ENCODE measurements at places on chromosomes 2 and 18. TPM values are rescaled to one million over a fixed set of nuclear protein-coding genes. Genes with fewer than 3 reads are reported as not detected.

The AAMP gene
- 58.2 TPM for total RNA-seq

The CEP76 gene
- 4.0 TPM for total RNA-seq

The CD8B2 gene
- total RNA-seq: not detected

- DNase-seq: no peak
Measured at GRCh38 chr2:234682492-234683228, 185.8 kb upstream of the ARL4C start.

DNA sequence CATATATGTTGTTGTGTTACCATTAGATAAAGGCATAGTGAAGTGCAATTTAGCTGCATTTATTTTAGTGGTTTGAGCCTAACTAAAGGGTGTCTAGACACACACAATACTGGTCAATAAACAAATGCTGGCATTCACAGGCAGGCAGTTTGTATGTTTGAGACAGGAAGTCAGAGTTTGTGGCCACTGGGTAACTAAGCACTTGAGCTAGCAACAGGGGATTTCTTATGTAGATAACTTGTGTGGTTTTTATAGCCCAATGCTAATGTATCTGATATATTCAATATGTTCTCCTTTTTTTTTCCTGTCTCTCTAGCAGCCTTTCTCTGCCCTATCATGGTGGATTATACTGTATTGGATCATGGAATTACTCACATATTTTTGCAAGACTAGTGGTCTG, 38.1 kb downstream of the LRRTM4 start:
- DNase-seq: no peak

DNA sequence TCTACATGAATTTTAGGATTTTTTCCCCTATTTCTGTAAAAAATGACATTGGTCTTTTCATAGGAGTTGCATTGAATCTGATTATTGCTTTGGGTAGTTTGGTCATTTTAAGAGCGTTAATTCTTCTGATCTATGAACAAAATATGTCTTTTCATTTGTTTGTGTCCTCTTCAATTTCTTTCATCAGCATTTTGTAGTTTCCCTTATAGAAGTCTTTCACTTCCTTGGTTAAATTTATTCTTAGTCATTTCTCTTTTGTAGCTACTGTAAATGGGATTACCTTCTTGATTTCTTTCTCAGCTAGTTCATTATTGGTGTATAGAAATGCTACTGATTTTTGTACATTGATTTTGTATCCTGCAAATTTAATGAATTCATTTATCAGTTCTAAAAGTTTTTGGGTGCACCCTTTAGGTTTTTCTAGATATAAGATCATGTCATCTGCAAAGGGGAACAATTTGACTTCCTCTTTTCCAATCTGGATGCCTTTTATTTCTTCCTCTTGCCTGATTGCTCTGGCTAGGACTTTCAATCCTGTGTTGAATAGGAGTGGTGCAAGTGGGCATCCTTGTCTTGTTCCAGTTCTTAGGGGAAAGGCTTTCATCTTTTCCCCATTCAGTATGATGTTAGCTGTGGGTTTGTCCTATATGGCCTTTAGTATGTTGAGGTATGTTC, 36.6 kb upstream of the AAK1 start:
- DNase-seq: no peak

GRCh38 chr2:163389838-163390237, 346.0 kb downstream of the FIGN start:
- no peak for DNase-seq

DNA sequence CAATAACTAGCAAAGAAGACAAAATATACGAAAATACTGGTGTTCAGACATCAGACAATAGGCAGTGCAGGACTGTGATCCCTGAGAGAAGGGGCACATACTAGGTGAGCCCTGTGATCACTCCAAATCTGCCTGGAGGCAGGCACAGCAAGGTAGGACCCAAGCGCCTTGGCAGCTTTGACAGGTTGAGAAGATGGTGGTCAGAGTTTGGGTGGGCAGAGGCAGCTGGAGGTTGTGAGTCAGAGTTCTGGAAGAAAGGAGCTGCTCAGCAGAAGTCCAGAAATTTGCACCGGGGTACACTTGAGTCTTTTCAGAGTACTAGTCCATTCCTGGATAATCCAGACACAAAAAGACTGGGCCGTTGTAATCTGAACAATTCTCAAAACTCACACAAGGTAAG, 14.0 kb downstream of the KIF1A start:
- no peak for DNase-seq

GRCh38 chr2:132517386-132517785, 100.8 kb downstream of the GPR39 start:
- no peak for DNase-seq

DNA sequence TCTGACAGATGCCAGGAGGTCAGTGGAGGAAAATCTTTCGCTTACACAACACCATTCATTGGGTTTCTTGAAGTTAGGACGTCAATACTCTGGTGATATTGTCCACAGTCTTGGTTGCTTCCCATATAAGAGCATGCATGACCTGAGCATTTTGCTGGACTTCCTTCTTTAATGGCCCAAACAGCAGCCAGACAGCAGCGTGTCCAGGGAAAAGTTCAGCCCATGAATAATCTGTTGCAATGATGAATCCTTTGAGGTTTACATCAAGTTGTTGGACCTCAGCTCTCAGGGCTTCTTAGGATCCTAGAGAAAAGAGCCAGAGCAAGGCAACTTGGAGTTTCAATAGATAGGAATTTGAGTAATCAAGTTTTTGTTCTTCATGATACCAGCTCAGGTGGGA, 155.6 kb upstream of the MGAT5 start:
- DNase-seq: no peak

DNA sequence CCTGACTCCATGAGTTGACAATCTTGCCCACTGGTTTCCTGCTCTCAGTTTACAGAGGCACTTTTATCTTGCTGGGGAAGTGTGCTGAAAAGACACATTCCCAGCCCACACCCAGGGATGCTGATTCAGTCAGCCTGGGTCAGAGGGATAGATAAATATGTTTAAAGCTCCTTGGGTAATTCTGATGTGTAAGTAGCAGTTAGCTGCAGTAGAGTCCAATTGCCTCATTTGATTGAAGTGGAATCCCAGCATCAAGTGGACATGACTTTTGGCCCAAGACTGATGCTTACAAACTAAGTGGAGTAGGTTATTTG, 29.4 kb downstream of the PSD4 start:
- DNase-seq: no peak

DNA sequence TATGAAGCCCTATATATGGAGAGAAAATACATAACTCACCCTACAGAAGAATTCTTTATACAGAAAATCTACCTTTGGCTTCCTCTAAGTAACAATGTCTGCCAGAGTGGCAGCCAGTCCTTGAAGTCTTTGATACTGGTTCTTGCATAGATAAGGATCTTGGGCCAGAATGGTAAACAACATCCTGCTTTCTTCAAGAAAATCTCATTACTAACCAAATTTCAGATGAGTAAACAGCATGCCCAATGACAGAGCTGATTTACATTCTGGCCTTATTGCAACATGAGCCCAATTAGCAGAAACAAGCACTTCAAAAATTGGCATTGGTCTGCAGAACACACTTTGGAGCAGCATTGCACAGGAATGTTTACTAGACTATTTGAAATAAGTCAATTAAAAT, 336.5 kb upstream of the ST6GAL2 start:
- no peak for DNase-seq

DNA sequence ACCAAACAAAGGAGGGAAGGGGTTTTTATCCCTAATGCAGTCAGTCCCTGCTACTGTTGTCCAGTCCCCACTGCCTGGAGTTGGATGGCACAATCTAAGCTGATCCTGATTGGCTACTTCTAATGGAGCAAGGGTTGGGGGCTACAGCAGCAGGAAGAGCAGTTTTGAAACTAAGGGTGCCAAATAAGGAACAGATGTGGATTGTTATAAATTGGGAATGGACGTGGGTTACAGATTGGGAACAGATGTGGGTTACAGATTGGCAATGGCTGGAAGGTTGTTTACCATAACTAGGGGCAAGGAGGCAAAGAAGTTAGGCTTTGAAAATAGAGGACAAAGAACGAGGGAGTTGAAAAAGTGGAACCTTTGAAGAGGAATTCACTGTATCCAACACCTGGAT, 16.0 kb upstream of the PROM2 start:
- no peak for DNase-seq

DNA sequence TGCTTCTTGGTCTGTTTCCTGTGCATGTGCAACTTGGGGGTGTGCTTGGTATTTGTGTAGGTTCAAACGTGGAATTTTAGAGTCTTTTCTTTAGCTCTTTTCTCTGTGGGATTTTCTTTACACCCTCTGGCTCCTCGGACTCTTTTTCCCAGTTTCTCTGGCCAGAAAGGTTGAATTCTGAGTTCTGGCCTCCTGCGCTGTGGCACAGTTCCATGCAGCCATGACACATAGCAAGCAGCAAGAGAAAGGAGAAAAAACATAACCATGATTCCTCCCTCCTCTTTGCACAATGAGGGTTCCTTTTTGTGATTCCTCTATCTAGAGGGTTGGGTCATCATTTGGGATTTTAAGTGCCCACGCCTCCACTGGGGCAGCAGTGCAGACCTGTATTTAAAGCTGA, 33.8 kb downstream of the TMEM182 start:
- DNase-seq: no peak

GRCh38 chr18:3454365-3455089, 4.6 kb downstream of the TGIF1 start:
- no peak for DNase-seq

- no peak for DNase-seq
Measured at GRCh38 chr2:122236152-122236874, 480.9 kb downstream of the TSN start.

DNA sequence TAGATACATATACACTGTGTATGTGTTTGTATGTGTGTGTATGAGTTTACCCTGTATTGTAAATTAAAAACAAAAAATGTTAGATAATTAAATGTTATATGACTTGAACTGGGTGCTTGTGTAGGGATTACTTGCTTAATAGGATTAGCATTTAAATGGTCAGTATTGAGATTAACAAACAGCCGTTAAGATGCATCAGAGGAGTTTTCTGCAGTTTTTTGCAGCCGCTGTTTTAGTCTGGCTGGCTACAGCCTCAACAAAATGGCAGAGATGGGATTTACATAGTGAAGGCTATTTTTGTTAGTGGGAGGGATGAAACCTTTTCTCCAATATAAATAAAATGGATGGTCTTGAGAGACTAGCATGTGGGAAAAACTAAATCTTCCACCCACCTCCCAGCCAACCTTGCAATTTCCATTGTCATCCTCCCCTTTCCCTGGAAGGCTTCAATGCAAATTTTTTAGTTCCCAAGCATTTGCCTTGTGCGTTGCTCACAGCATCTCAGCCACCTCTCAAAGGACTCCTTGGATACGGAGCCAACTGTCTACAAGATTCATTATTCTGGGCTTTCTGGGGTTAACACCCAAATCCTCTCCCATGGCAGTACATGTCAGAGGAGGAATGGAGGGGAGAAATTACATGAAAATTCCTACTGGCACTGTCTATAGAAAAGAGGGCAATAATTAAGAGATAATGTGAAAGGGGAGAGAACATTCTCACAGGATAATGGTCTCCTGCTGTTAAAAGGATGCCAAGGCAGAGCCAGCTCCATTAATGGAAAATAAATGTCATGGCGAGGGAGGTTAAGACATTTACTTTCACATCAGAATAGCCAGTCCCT, 351.9 kb downstream of the CDH2 start:
- DNase-seq: no peak

DNA sequence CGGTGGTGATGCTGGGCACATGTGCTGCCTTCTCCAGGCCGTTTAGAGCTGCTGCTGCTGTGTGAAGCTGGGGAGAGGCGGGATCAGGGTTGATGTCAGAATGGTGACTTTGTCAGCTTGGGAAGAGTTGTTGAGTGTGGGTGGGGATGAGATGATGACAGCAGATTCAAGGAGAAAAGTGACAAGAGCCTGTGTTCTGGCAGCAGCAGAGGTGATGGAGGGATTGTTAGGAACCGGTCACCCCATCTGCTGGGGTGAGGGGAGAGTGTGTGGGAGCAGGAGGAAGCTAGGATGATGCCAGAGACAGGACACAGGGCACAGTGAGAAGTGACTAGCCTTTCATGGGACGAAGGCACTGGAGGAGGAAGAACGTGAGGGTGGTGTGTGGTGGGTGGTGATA, 345.5 kb downstream of the RNF144A start:
- no peak for DNase-seq

DNA sequence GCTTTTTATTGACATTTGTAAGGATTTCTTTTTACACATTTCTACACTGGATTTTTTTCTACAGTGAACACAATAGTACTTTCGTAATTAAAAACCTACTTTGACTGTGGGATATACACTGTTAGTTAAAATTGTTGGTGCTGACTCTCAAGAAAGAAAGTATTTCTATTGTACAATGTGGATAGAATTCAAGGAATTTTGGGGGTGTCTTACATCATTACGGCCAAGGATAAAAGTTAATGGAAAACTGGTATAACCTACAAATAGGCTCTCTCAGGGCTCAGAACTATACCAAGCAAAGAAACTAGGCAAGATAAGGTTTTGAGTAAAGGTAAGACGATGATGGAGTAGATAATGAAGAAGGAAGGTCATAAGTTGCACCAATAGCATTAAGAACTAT, 198.4 kb upstream of the PARD3B start:
- DNase-seq: no peak

DNA sequence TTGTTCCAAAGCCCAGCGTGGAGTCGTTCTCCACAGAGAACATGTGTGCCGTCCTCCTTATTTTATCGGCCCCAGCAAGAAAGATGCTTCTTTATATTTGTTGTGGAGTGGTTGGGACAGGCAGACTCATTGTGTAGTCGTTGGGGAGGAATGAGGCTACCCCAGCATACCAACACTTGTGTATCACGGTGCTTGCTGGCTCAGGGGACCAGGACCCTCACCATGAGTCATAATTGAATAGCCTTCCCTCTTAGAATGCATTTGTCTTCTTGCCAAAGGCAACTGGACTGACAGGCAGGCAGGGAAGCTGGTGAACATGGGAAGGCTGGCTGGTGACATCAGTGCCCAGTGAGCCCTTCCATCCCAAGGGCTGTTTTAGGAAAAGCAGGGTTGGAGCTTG, 4.7 kb downstream of the CAPN10 start:
- no peak for DNase-seq

DNA sequence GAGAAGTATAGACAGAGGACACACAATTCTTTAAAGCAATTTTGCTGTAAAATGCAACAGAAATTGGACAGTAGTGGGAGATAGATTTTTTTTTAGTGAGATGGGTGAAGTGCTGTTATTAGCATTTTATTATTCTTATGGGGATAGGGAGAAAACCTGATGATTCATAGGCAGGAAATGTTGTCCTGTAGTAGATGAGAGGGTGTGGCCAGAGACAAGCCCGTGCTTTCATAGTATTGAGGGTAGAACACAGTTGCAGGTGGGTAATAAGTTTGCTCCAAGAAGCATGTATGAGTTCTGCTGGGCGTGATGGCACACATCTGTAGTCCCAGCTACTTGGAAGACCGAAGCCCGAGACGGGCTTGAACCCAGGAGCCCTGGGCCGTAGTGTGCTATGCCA, 128.3 kb upstream of the ARHGAP28 start:
- no peak for DNase-seq

- peak; percentile 51 for DNase-seq
Measured at GRCh38 chr2:133886735-133887675, 318.7 kb upstream of the NCKAP5 start.

GRCh38 chr2:207772081-207772843, 2.6 kb upstream of the FZD5 start:
- DNase-seq: no peak

- DNase-seq: no peak
Measured at GRCh38 chr2:120670771-120671480, 64.7 kb upstream of the GLI2 start.

Data from heart right ventricle (tissue), 16 donors.